Stimulated activated CD4-positive, alpha-beta T cell treated with anti-CD3 and anti-CD28 coated beads, Interleukin-2, amount 100 ng/mL, for 48 hours (primary cell): ENCODE measurements at places on chromosomes 7 and 10.

GRCh38 chr7:3107228-3107763 is 63.6 kb upstream of the CARD11 start:
- DNase-seq: no peak

DNA sequence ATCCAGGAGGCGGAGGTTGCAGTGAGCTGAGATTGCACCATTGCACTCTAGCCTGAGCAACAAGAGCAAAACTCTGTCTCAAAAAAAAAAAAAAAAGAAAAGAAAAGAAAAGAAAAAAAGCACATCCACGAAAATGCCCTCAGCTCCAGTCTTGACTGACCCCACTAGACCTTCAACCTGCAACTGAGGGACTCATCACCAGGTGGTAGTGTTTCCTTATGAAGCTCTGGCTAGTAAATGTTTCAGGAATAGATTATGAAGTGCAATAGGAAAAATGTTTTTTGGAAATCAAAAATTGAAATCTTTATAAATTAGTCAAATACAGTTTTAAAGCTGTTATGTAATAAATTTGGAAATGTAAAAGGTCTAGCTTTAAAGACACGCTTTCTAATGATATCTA is 22.4 kb downstream of the TLL2 start:
- no peak for DNase-seq

DNA sequence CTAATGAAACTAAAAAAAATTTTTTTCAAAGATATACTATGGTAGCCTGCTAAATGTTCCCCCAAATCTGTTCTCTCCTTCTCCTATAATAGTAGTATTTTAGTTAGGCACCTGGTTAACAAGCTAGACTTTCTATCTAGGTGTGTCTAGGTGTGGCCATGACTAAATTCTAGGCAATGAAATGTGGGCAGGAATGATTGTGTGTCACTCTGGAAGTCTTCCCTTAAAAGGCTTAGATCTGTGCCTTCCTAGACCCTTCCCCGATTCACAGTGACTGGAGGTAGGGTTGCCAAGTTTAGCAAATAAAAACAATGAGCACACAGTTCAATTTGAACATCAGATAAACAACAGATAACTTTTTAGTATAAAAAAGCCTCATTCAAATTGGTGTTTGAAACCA is 8.3 kb upstream of the ARHGAP21 start:
- DNase-seq: no peak

DNA sequence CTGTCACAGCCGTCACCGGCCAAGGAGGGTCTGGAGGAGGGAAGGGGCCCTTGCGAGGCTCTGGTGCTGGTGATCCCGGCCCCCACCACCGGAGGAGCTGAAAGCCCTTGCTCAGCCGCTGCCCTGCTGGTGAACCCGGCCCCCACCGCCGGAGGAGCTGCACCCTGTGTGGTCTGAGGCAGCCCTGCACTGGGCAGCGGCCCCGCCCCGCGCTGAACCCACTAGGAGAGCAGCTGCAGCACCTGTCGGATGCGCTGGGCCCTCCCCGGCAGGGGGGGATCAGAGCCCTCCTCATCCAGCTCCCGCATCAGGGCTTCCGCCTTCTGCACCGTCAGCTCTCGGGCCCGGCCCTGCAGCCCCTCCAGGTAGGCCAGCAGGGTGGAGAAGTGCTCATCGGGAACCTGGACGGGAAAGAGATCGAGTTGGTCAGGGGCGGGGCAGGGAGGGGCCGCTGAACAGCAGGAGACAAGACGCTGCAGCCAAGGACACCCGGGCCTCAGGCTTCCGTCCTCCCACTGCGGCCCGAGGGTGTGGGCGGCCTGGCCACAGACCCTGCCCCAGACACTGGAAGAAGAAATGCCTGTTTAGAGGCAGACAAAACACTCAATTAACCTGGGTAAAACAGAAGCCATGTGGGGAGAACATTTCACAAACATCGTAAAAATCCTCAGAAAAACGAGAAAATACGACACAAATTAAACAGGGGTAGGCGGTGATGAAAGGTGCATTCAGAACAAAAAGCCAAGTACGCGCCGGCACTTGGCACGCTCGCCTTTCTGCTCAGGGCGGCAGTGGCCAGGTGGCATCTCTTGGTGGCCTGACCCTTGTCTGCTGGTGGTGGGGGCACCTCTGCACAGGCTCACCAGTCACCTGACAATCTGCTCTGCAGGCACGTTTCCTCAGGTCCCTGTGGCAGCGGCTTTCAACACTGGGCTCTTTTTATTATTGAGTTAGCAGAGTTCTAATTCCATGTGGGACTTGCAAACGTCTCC is 14.7 kb downstream of the CYP2W1 start:
- DNase-seq: no peak

GRCh38 chr7:5528071-5528814 is 104.6 kb upstream of the TNRC18 start:
- peak; percentile 25 for DNase-seq

DNA sequence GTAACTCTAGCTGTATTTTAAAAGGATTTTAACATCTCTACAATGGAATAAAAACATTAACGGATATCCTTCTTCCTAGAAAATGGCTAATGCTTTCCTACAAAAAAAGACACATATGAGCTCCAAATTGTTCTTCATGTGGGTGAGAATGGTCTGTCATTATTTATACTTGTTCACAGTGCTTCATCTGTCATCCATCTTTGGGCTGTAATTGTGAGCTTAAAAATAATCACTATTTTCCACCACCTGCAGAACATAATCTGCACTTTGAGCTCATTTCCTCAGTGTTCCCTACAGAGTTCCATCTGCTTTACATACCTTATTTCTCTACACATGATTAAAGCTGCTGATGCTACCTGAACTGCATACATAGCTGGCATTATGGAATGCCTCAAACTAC is 979.1 kb upstream of the C7orf33 start:
- no peak for DNase-seq

DNA sequence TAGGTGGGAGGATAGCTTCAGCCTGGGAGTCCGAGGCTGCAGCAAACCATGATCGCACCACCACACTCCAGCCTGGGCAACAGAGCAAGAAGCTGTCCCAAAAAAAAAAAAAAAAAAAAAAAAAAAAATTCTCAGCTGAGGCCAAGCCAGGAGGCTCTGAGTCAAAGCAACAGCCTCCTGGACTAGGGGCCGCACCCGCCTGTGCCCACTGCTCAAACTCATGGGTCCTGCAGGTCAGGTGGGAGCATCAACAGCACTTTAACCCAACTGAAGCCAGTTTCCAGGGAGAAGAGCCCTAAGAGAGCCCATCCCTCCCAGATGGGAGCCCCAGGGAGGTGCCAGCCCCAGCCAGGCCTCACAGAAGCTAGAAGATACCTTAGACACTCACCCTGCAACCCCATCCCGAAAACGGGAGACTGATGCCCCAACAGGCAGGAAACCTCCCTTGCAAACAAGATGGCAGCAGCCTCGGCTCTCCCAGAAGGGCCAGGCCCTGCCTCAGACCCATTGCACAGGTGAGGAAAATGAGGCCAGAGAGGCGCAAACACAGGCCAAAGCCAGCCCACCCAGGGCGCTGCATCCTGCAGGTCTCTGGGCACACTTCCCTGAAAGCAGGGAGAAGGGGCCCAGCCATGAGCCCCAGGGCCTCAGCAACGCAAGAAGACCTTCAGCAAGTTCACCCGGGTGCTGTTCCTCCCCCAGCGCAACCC is 11.0 kb downstream of the PDGFA start:
- DNase-seq: no peak

DNA sequence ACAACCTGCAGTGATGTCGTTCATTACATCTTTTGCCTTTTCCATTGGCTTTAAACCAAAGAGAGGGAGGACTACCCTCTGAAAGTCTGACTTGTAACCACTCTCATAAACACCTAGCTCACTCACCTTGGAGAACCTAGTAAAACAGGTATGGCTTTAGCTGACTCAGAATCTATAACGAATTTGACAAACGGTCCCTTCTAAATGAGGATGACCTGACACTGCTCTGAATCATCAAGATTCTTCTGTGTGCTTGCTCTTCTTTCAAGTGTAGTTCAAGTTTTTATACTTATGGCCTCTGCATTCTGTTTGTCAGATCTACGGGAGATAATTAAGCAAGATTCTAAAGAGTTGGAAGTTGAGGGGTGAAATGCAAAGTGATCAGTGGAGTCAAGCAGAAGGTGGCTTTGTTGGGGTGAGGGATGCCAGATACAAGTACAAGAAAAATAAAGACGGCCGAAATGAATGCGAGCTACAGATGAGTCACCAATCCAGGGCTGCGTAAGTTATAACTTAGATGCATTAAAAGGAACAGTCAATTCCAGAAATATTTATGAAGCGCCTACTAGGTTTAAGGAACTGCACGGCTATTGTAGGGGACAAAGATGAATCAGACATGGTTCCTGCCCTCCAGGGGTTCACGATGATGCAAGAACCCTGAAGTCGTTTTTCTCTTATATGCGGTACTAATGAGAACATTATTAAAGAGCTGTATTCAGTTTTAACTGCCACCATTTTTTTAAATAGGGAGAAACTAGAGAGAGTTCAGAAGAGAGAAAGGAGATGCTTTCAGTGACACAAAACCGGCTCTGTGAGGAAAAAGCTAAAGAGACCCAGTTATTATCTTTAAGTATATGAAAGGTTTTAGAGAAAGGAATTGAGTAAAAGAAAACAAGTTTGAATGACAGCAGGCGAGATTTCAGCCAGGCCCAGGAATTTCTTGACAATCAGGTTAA is 6.5 kb downstream of the HIPK2 start:
- no peak for DNase-seq

DNA sequence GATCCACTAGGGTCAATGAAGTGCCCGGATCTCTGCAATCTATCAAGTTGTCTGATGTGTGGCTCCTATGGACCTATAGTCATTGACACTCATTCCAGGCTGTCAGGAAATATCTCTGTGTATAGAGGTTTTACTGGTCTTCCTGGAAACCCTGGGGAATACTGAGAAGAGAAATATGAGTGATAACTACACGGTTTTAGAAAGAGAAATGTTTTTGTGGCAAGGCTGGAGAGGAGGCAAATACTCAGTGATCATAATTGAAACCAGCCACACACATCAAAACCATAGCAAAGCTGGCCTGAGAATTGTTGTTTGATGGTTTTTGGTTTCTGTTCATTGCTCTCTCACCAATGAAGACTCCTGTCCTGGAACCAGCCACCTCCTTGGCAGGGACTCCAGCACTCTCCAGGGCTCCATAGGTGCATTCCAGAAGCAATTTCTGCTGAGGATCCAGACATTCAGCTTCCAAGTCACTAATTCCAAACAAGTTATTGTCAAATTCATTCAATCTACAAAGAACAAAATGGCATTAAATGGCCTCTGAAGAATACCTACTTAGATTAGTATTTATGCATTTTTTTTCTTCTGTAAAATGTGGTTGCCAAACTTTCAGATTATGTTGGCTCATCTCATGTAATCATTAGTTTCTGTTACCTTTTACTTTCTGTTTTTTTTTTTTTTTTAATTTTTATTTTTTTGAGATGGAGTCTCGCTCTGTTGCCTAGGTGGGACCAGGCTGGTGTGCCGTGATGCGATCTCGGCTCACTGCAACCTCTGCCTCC is 108.6 kb upstream of the ABI1 start:
- DNase-seq: no peak

- DNase-seq: no peak
Observed at GRCh38 chr7:2893411-2893861, 49.3 kb upstream of the GNA12 start.

GRCh38 chr10:43238462-43238861 is 28.4 kb downstream of the RASGEF1A start:
- no peak for DNase-seq

- DNase-seq: no peak
Observed at GRCh38 chr10:22625516-22626290, 88.7 kb downstream of the PIP4K2A start.

- DNase-seq: no peak
Observed at GRCh38 chr7:5472432-5473315, 49.0 kb upstream of the TNRC18 start.

GRCh38 chr10:102585026-102585425 is 59.3 kb upstream of the TRIM8 start:
- no peak for DNase-seq

DNA sequence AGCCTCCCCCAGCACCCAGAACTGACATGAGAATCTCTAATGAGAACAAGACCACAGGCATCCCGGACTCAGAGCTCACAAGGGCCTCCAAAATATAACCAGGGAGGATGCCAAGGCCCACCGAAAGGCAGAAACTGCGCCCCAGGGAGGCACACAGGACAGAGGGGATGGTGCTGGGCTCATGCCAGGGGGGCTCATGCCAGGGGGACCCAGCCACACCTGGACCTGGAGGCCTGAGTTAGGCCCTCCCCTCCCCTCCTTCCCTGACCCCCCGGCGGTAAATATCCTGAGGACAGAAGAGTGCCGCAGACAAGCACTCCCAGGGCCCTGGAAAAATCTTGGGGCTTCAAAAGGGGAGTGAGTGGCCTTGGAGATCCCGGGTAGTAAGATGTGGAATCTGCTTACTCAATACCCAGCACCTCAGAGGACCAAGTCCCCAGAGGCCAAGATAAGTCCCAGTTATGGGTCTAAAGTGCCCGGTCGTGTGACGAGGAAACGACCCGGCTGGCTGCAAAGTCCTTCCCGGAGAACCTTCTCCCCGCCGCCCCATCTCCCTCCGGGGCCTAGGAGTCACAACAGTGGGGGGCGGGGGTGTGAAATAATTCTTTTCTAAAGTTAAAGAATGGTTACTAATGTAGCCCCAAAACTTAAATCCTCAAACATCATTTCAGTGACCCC is 11.9 kb downstream of the PDGFA start:
- DNase-seq: no peak

GRCh38 chr7:116616555-116617059 is 55.4 kb upstream of the MET start:
- no peak for DNase-seq

GRCh38 chr10:60188548-60188947 is 201.1 kb downstream of the ANK3 start:
- DNase-seq: no peak

DNA sequence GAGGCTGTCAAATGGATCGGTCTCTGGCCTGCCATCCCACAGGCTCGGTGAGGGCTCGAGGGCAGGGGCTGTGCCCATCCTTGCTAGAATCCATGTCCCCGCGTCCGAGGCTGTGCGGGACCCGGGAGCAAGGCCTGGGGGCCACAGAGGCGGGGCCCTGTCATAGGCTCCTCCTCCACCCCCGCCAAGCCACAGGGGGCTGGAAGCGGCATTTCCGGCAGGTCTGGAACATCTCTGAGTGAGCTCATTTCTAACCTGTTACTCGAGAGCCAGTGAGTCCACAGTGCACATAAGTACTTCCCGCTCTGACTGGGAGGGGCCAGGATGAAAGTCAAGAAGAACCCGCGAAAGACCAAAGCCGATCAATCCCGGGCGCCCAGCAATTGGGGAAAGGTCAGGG is 57.6 kb downstream of the NKX6-2 start:
- DNase-seq: no peak
